ENCODE measurements at places on chromosomes 2 and 18.

DNA sequence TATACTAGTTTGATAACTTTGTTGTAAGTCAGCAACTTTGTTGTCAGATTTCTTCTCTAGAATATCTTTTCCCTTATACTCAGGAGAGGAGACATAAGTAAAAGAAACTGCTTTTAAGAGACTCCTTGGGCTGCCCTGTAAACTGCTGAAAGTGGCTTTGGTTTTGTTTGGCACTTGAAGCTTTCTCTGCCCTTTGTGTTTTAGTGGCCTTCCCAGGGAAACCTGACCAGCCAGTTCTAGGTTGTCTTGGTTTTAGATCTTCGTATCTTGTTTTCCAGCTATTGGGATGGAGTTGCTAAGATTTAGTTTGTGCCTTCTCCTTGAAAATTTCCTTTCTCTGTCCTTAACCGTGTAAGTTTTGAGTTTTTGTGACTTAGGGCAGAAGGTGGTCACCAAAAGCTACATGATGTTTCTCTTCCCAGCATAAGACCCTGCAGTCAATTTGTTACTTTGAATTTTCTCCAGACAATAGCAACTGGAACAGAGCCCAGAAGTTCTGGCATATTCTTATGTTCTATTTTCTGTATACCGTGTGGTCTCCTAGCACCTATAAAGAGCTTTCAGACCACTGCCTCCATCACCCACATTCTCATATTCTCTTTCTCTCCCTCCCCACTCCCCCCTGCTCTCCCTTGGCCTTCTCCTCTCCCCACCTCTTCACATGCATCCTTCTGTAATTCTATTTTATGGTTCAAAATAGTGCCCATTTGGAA lies 81.1 kb downstream of the BOLA3 start:
- no peak for DNase-seq

- peak; percentile 31 for DNase-seq
Measured at GRCh38 chr2:72014831-72015230, 132.8 kb downstream of the CYP26B1 start.

DNA sequence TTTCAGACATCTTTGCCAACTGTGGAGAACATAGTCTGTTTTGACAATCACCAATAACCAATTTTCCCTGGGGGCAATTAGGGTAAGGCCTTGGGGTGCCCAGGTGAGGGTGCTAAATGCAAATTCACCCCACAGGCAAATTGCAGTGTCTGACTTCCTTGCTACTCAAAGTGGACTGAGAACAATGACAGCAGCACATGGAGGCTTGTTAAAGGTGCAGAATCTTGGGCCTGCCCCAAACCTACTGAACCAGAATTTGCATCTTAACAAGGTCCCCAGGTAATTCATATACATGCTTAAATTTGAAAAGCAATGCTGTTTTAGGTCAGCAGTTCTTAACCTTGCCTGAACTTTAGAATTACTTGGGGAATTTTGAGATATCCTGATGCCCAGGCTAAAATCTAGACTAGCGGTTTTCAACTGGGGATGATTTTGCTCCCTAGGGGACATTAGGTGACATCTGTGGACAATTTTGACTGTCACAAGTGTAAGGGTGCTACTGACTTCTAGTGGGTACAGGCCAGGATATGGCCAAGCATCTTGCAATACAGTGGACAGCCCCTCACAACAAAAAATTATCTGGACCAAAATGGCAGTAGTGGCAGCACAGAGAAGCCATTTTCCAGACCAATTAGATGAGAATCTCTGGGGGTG lies 80.2 kb upstream of the GCFC2 start:
- DNase-seq, result no peak

DNA sequence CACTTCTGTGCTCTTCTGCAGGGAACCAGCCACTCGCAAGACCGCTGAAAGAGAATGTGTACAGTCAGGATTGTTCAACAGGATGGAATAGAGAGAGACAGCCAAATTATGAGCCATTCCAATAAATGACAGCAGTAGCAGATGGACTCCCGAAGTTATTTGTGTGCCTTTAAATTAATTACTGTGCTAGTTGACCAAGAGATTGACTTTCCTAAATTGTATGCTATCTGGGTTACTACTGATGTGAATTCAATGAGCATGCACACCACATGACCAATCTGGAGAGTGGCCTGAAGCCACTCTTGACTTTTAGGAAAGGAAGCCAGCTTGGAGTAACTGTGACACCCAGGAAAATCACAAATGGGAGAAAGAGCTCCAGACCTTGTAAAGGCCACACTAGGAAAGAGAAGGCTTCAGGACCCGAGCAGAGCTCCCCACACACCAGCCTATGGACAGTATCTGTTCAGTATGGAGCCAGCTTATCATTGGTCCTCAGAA lies 52.8 kb downstream of the CHMP3 start:
- DNase-seq, result no peak

- DNase-seq, result no peak
Measured at GRCh38 chr2:219273937-219274336, 5.2 kb upstream of the DNAJB2 start.

DNA sequence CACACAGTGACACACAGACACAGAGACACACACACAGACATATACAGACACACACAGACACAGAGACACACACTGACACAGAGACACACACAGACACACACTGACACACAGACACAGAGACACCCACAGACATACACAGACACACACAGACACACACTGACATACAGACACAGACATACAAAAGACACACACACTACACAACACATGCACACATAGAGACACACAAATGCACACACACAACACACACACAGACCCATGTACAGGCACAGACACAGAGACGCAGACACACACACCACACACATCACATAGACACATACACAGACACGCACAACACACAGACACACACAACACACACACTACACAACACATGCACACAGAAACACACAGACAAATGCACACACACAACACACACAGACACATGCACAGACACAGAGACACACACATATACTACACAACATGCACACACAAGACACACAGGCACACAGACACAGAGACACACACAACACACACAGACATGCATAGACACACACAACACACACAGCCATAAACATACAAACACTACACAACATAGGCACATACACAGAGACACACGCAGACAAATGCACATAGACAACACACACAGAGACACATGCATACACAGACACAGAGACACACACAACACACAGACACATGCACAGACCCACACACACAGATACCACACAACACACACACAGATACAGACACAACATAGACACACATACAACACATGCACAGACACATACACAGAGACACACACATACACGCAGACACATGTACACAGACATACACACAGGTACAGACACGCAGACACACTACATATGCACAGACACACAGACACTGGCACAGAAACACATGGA lies 120.5 kb downstream of the BCL2 start:
- DNase-seq, result no peak

DNA sequence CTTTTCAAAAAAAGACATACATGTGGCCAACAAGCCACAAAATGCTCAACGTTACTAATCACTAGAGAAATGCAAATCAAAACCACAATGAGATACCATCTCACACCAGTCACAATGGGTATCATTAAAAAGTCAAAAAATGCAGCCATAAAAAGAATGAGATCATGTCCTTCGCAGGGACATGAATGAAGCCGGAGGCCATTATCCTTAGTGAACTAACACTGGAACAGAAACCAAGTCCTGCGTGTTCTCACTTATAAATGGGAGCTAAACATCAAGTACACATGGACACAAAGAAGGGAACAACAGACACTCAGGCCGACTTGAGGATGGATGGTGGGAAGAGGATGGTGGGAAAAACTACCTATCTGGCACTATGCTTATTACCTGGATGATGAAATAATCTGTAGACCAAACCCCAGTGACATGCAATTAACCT lies 17.8 kb upstream of the ATL2 start:
- peak; percentile 67 for DNase-seq

DNA sequence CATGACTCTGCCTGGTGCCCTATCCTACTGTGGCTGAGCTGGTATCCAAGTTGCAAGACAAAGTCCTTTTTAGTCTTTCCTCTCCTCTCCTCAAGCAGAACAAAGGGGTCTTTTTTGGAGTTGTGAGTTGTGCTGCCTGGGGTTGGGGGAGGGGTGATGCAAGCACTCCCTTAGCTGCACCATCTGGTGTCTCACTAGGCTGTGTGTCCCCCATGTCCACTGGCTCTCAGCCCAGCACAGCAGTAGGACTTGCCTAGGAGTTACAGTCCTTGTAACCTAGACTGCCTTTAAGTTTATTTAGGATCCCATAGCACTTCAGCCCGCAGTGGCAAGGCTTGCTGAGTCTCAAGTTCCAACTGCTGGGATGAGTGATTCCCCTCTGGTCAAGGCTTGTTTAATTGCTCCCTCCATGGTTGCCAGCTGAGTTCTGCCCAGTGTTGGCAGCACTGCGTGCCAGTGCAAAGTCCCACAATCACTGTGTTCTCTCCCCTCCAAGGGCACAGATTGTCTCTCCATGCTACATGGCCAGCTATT lies 13.2 kb upstream of the ILKAP start:
- DNase-seq, result no peak

DNA sequence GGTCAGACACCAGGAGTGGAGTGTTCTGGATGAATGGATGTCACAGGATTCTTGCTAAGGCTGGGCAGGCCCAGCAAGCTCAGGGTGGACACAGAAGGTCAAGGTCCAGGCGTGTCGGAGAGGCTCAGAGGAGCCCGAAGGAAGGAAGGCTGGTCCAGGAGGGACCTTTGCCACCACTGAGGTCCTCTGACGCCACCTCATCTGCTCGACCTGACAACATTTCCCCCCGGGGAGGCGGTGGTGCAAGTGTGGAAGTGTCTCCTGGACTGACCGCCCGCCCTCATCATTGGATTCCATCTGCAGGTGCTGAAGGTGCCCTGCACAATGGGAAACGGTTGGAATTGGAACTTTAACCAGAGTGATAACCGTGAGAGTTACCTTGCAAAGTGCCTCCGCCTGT lies 124.6 kb downstream of the RTP5 start:
- no peak for DNase-seq

DNA sequence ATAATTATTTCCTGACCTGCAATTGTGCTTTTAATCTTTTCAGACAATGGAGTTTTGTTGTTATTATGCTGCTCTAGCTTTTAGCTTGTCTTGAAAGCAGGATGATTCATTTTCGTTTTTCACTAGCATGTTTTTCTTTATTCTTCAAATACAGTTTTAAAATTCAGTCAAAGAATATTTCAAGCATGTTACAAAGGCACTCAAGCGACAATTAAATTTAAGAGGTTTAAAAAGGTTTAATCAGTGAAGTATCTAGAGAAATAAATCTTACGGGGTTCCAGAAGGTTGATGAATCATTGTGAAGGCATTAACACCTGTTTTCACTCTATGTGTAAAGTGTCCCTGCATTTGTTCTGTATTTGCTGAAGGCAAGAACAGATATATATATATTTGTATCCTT lies 390.7 kb upstream of the TMEFF2 start:
- no peak for DNase-seq

DNA sequence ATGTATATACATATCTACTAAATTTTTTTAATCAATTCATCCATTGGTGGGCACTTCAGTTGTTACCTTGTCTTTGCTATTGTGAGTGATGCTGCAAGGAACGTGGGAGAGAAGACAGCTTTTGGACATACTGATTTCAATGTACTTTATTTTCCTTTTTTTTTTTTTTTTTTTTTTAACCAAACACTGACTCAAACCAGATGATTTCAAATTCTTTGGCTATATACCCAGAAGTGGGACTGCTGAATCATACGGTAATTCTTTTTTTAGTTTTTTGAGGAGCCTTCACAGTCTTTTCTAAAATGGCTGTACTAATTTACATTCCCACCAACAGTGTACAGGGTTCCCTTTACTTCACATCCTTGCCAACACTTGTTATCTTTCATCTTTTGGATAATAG lies 204.7 kb downstream of the INSIG2 start:
- peak; percentile 83 for DNase-seq

DNA sequence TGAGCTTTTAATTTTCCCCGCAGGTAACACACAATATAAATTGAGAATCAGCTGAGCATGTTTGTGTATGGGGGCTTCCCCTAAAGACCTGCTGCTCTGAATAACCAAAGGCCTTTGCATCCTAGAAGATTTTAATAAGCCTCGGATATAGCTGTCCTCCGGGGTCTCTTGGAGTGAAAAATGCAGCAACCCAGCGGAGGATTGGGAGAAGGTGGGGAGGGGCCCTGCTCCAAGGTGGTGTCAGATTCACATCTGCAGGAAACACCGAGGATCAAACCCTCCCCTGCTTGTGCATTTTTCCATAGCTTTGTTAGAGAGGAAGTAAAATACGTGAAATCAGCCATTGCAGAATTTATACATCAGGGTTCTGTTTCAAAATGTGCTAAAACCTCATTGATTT lies 63.0 kb upstream of the OTOF start:
- no peak for DNase-seq

Data from fibroblast of skin of scalp (primary cell).